Activated T-helper 1 cell treated with anti-CD3 and anti-CD28 coated beads, Interleukin-2, amount 50 U/mL, for 16 hours (primary cell): ENCODE measurements at places on chromosomes 3 and 15.

- no peak for DNase-seq
These were observed 10.6 kb downstream of the IL17RB start for GRCh38 chr3:53856964-53857363.

- DNase-seq: no peak
These were observed 83.1 kb downstream of the CGGBP1 start for GRCh38 chr3:87975716-87976115.

GRCh38 chr15:66100761-66101160 is 152.8 kb downstream of the MEGF11 start:
- no peak for DNase-seq

GRCh38 chr3:179190581-179190980 is 42.4 kb downstream of the PIK3CA start:
- DNase-seq: no peak

- DNase-seq: no peak
These were observed 16.4 kb downstream of the ESYT3 start for GRCh38 chr3:138450704-138451424.

DNA sequence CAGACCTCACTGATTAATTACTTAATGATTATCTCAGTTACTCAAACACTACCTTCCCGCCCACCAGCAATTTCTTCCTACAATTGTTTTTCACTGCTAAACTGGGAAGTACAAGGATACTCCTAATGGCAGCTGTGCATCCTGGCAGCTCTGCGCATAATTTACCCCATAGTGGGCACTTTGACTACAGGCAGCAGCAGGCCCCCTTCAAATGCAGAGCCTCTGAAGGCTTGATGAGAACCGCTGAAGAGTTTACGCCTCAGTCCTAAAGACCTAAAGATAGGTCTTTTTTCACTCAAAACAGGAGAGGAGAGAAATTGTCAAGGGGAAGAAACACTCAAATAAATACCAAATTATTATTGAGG is 10.7 kb downstream of the CCDC32 start:
- no peak for DNase-seq

DNA sequence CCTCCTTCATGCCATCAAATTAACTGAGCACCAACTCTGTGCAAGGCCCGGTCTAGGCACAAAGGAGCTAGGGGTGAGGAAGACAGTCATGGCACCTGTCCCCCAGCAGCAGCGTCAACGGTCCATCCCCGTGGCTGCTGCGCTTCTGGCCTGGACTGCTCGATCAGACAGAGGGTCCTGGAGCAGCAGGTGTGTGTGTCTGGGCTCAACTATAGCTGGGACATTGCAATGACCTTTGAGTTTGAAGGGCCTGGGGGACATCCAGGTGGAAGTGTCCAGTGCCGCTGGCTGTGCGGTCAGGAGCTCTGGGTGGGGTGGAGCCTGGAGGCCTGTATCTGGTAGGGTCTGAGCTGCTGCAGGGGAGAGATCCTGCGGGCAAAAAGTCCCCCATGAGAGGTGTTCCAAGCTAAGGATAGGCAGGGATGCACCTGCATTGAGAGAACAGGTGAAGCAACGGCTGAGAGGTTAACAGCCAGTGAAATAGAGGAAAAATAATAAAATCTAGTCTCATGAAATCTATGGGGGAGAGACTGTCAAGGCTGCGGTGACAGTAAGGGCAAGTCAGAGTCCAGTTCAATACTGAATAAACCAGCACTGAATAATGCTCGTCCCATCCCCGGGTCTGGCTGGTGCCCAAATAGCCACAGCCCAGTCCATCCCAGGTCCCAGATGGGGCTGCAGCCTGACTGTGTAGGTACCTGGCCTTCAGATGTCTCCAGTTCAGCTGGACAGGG is 25.4 kb upstream of the SLC41A3 start:
- no peak for DNase-seq

DNA sequence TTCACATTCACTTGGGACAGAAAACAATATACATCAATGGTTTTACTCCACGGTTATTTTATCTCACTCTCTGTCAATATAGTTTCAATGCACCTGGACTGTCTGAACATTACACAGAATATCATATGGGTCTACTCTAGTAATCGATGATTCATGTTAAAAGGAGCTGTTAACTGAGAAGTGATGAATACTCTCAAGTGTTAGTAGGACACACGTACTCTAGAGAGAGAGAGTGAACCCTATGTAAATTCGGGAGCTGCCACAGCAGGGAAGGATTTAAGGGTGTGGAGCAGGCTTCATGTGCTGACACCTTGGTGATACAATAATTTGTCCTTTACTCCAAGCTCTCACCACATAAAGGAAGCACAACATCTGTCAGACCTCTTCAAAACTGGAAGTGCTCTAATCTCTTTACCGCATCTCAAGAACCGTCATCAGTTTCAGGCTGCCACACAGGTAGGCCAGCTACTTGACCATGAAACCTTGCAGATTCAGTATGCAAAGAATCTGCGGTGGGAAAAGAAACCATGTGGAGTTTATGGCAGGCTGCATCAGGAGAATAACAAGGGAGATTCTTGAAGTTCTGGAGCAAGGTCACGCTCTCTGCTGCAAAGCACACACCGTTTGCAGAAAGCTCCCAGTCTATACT is 199.2 kb upstream of the TMC3 start:
- no peak for DNase-seq

GRCh38 chr15:97909291-97909891 is 51.1 kb upstream of the ARRDC4 start:
- DNase-seq: peak; percentile 11

DNA sequence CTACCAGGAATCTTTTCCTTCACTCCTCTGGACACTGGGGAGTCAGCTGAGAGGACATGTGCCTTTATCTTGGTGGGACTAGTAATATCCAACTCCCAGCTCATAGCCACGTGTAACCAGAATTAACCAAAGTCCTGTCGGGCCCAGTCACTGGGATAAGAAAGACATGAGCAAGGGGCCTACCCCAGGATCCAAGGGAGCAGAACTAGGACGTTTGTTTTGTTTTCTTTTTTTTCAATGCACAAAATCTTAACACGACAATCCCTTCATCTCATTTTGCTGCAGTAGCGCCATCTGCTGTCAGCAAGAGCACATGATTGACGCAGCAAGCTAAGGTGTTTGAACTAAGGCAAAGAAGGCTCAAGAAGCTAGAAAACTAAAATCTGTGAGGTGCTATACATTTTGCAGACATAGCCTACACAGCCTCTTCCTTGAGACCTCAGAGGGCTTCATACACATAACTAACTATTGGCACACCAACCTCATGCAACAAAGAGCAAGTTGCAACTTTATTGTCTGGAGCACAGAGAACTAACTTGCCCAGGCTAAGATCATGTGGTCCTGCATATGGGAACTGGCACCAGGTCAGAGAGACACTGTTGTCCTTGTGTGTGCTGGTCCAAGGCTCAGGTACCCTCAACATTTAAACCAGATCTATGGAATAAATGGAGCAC is 43.6 kb downstream of the RLBP1 start:
- no peak for DNase-seq

DNA sequence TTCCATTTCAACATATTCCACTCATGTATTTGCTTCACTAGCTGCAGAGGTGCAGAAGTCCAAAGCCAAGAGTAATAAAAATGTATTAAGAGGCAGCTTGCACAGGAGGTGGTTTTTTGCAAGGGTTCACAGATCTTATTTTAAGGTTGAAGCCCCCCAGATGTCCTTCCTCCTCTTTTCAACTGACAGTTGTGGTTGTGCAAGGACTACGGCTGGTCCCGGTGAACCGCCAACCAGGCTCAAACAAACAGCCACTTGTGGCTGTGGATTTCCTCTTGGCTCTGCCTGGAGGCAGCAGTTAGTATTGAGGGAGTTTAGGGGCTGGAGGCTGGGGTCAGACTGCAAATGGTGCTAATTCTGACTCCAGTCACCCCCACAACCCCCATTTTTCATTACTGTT is 240.7 kb upstream of the TBC1D5 start:
- no peak for DNase-seq

DNA sequence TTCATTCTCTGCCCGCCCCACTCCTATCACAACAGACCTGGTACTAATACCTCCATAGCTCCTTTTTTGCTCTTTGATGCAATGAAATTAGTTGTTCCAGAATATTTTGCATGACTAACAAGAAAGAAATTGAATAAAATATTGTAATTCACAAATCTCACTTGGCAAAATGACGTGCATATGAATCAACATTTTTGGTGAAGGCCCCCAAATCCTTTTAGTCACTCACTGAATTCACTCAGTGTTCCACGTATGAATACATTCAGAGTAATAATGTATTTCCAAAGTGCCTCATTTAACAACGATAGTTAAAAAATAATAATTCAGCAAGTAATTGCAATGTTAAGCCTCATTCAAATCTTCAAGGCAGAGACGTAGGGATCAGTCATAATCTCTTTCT is 148.6 kb upstream of the STRIT1 start:
- DNase-seq: no peak

- DNase-seq: no peak
These were observed 1206.5 kb upstream of the EPHA6 start for GRCh38 chr3:95607926-95608325.

- no peak for DNase-seq
These were observed 409.1 kb upstream of the ATP11B start for GRCh38 chr3:182384221-182384620.

GRCh38 chr3:190167936-190168680 is 47.4 kb upstream of the P3H2 start:
- DNase-seq: no peak

DNA sequence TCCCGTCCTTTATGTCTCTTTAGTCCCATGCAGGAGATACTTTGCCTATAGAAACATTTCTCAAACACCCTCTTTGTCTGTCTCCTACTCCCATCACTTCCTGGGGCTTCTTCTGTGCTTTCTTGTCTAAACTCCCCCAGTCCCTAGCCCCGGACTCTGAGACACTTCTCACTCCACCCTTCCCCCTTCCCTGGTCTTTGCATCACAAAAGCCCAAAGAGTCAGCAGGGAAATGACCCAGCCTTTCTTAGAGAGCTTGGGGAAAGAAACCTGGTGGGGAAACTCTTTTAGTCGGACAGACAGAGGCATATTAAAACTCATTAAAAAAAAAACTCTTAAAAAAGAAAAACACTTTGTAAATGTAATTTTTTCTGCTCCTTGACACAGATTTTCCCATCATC is 211.2 kb downstream of the TJP1 start:
- DNase-seq: no peak

- DNase-seq: no peak
These were observed 206.1 kb upstream of the ATP10A start for GRCh38 chr15:26069231-26069641.

- no peak for DNase-seq
These were observed 675 bp downstream of the TSEN2 start for GRCh38 chr3:12484983-12485327.

- no peak for DNase-seq
These were observed 19.9 kb upstream of the ABHD2 start for GRCh38 chr15:89068325-89068784.

DNA sequence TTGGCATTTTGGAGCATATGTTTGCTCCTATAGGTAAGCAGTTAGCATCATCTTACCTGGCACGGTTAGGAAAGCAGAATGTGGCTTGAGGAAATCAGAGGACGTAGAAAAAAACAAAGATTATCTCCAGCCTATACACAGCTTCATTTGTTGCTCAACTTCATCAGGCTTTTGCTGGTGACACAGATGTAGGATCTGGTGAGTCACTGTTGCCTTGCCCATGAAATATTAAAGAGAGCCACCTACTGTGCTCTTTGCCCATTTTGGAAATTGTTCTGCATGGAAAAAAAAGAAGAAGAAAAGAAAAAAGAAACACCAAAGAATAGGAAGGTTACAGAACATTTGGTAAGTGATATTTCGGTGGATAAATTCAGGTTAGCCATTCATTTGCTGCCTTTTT is 3.8 kb downstream of the IL1RAP start:
- DNase-seq: no peak

DNA sequence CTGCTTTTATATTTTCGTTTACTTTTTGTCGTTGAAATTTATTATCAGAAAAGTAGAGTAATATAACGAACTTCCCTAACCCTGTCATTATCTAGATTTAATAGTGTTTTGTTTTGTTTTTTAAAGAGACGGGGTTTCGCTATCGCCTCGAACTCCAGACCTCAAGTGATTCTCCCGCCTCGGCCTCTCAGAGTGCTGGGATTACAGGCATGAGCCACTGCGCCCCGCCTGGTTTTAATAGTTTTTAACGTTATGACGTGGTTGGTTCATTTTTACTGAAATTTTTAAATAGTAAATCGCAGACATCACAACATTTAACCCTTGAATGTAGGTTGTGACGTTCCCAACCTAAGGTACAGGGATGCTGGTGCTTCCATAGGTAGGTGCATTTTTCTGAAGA is 1.0 kb downstream of the NGRN start:
- DNase-seq: no peak

- no peak for DNase-seq
These were observed 23.1 kb downstream of the PPARG start for GRCh38 chr3:12312010-12312409.

- no peak for DNase-seq
These were observed 402.1 kb downstream of the PDCD6IP start for GRCh38 chr3:34200576-34200975.

GRCh38 chr15:51382787-51383186 is 41.3 kb downstream of the GLDN start:
- no peak for DNase-seq

DNA sequence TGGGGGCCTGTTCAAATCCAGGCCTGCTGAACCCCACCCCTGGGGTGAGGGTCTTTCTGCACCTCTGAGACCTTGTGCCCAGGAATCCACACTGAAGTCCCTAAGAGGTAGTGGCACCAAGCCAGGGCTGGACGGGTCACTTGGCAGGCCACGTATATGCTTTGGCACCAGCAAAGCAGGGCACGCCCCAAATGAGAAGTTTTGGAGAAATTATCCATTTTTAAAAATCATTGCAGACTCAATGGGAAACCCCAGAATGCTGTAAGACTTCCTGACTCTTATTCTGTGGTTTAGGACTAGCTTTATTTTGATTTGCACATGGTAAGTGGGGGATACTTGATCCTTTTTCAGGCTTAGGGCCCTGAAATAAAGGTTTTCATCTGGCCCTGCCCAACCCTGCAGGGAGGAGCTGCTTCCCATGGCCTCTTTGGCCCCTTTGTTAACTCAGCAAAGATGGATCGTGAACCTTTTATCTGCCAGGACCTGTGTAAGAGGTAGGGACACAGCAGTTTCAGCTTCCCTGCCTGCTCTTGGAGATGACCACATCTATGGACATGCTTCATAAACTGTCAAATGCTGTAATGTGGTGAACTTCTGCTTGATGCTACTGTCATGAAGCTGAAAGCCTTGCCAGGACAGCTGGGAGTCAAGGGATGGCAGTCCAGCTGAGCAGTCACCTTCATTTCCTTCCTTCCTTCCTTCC is 88.0 kb downstream of the HMG20A start:
- no peak for DNase-seq

- no peak for DNase-seq
These were observed 92.8 kb downstream of the ZBBX start for GRCh38 chr3:167287308-167287707.

- no peak for DNase-seq
These were observed 7.7 kb downstream of the MAP6D1 start for GRCh38 chr3:183817639-183818038.

DNA sequence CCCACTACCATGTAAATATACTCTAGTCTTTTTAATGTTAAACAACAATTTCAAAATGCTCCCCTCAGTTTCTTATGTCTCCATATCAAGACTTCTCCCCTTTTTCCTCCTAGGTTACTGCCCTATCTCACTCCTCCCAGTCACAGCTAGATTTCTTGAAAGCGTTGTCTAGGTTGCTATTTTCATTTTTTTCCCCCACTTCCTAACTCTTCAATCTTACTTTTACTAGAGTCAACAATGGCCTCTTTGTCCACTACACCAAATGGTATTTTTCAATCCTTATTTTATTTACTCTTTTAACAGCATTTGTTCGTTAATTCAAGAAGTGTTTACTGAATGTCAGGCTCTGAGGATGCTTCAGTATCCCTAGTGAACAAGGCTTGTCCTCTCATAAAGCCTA is 84.4 kb downstream of the VPS8 start:
- DNase-seq: no peak

- DNase-seq: no peak
These were observed 97.8 kb downstream of the LARS2 start for GRCh38 chr3:45486136-45486535.
